ENCODE measurements at places on chromosomes 2 and 18. TPM values are rescaled to one million over a fixed set of nuclear protein-coding genes. Genes with fewer than 3 reads are reported as not detected.

Gene CAPN13
- total RNA-seq = 1.5 TPM

Gene RSAD2
- not detected for total RNA-seq

Gene RALB
- 86.6 TPM for total RNA-seq

Gene EPHA4
- total RNA-seq = 21.3 TPM

Gene ZNF519
- 23.8 TPM for total RNA-seq

Gene ECEL1
- not detected for total RNA-seq

Gene RAB3GAP1
- 29.5 TPM for total RNA-seq

Gene DSC1
- 0.09 TPM for total RNA-seq

Gene MYCN
- total RNA-seq = not detected

Gene IL1F10
- total RNA-seq = not detected

Gene IL36G
- not detected for total RNA-seq

Gene MC5R
- total RNA-seq = not detected

Gene MITD1
- 37.6 TPM for total RNA-seq

Gene DIPK1C
- total RNA-seq = not detected

Gene SERPINB7
- total RNA-seq = 4.2 TPM

Gene CPO
- not detected for total RNA-seq

Gene RAD51AP2
- not detected for total RNA-seq

Gene MYL12A
- 532 TPM for total RNA-seq

Gene IL18RAP
- total RNA-seq = not detected

Gene PCARE
- total RNA-seq = not detected

Gene C2orf78
- not detected for total RNA-seq

Gene INHBB
- total RNA-seq = 57.5 TPM

Gene EML6
- total RNA-seq = 3.7 TPM

Gene SFTPB
- total RNA-seq = not detected

Gene CRYGC
- total RNA-seq = not detected

Gene INPP5D
- 0.74 TPM for total RNA-seq

Gene SLC19A3
- 4.5 TPM for total RNA-seq

Gene UGT1A3
- total RNA-seq = 67.1 TPM

Gene SERPINB13
- not detected for total RNA-seq

Gene SLC16A14
- 0.57 TPM for total RNA-seq

Gene MLPH
- 283 TPM for total RNA-seq

Gene OXER1
- not detected for total RNA-seq

Gene PPP1R1C
- 27.5 TPM for total RNA-seq

Gene NTSR2
- not detected for total RNA-seq

Gene STARD6
- total RNA-seq = not detected

Gene CAPN14
- total RNA-seq = 0.35 TPM

Gene TAF4B
- 2.8 TPM for total RNA-seq

Gene LYG1
- 0.78 TPM for total RNA-seq

Gene KCNG2
- total RNA-seq = not detected

Gene LIMS3
- 1.4 TPM for total RNA-seq

Gene ZBTB7C
- not detected for total RNA-seq

Gene DNAH6
- total RNA-seq = not detected

Gene RAX
- not detected for total RNA-seq

Gene MROH2A
- total RNA-seq = 2.9 TPM
